ENCODE measurements at places on chromosomes 4 and X. TPM values are rescaled to one million over a fixed set of nuclear protein-coding genes. Genes with fewer than 3 reads are reported as not detected.

DNA sequence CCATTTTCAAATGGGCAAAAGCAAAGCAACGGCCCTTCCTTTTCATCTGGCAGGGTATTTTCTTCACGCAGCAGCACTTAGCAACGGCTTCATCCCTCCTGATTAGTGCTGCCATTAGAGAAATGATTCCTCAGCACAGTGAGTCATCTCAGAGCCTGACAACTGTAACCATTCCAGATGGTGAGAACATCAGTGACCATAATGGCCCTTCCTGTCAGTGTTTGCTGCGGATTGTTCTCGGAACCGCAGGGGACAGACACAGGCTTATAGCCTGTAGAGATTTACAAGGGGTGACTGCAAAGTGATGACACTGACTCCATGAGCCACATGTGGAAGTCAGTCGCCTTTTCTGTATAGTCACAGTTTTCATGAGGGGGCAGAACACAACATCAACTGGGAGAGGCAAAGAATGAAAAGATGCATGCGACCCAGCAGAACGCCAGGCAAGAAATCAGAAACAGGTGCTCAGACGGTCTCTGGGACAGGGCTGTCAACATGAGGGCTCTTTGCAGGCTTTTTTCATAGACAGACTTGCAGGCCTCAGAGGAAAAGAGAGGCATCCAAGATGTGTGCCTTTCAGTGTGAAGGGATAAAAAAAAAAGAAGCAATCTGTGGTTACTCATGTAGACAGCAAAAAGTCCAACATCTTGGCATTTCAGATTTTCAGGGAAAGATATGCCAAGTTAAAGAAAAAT is 69.9 kb upstream of the FBXW7 start:
- no peak for DNase-seq

DNA sequence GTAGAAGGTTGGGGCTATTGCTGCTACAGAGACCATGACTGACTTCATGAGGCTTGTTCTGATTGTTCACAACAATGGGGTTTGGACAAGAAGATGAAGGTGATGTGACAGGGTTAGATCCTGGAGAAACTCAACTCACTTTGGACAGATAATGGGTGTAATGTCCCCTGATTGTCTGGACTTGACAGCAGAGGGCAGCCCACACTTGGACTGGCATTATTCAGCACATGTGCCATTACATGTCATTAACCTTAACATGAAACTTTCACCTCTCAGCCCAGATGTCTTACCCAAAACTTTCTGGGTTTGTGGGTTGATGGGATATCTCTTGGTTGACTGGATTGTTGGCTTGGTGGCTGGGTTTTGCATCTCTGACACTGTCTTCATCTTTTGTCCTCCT is 101.5 kb downstream of the MXRA5 start:
- peak; percentile 12 for DNase-seq

The ADH7 gene
- total RNA-seq, result not detected

GRCh38 chr4:185764876-185765275 is 47.1 kb downstream of the SORBS2 start:
- no peak for DNase-seq

GRCh38 chr4:174036576-174036975 is 246.9 kb downstream of the FBXO8 start:
- no peak for DNase-seq

GRCh38 chrX:119240356-119240755 is 4.3 kb downstream of the PGRMC1 start:
- no peak for DNase-seq

DNA sequence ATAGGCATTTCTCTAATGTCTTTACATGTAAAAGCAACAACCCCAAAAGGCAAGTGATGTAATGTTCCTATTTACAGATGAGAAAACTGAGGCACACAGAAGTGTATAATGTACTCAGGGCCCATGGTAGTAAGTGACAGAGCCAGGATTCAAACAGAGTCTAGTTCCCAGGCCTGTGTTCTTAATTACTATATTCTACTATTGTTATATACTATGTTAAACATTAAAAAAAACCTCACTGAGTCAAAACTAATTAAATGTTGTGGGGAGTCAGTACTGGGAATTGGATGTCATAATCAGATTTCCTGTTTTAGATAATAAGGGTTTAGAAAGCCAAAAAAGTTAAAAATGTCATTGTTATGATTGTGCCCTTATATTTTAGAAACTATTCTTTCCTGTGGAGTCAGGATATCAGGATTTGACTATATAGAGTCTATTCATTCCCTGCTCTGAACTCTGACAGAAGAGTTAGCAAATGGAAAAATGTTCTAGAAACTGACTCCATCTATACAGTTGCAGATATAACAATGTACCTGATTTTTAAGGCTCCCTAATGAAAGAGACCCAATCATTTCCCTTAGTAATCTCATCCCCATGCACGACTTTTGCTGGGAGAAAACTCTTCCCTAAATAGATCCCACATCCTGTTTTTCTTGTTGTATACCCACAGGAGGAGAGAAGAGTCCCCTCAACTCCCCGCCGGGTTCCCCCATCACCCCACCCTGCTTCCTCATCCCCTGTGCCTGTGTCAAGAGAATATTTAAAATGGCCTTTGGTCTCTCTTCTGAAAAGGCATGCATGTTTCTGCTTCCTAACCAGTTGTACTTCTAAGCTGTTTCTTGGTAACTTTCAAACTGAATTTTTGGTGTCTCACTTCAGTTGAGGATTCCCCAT is 69.7 kb downstream of the REELD1 start:
- DNase-seq, result no peak

DNA sequence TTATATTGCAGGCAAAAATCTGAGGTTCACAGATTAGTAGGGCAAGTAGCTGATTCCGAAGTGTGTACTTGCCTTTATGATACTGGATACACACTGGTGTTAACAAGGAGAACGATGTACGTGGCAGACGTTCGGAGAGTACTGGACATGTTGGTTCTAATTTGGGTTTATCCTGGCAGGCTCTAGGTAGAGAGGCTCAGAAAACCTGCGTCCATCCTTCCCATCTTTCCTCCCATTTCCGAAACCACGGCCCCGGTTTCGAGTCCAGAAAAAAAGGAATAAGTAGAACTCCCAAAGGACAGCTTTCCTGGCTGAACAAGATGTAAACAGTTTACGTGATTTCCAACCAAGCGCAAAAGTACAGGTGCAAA is 351 bp upstream of the SLC30A9 start:
- DNase-seq, result no peak

The PLK4 gene
- 21.3 TPM for total RNA-seq

The PLP2 gene
- total RNA-seq, result 238 TPM

The PAK3 gene
- total RNA-seq, result 73.3 TPM

The CXCL1 gene
- total RNA-seq, result 527 TPM

DNA sequence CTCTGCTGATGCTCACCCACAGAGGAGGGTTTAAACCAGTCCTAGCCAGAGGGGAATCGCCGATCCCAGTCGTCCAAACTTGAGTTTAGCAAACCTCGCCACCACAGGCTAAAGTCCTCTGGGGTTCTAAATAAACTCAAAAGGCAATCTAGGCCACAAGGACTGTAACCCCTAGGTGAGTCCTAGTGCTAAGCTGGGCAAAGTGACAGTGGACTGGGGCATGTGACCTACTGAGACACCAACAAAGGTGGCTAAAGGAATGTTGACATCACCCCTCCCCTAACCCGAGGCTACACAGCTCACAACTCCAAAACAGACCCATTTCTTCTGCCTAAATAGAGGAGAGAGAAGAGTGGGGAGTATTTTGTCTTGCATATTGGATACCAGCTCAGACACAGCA is 142.8 kb upstream of the PRDX4 start:
- DNase-seq, result no peak

The AR gene
- 9.7 TPM for total RNA-seq

- DNase-seq, result no peak
These were observed 185.2 kb downstream of the SPRY1 start for GRCh38 chr4:123581802-123582201.

- DNase-seq, result no peak
These were observed 989.7 kb downstream of the CCSER1 start for GRCh38 chr4:91116861-91117260.

DNA sequence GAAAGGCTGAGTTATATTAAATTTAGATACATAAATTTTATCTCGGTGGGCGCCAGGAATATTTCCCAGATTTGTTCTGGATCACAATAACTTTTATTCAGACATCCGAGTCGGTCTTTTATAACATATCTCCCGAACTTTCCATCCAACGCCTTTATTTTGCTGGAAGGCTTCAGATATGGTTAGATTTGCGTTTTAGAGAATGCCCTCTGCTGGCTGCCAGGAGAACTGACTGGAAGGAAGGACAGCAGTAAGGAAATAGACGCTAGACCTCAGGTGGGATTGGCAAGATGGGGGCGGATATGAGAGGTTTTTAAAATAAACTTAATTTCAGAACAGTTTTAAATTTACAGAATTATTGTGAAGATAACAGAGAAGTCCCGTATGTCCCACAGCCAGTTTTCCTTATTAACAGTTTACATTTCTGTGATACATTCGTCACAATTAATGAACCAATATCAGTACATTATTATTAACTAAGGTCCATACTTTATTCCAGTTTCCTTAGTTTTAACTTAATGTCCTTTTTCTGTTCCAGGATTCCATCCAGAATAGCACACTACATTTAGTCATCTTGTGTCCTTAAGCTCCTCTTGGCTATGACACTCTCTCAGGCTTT is 4.6 kb upstream of the KANTR start:
- peak; percentile 49 for DNase-seq

DNA sequence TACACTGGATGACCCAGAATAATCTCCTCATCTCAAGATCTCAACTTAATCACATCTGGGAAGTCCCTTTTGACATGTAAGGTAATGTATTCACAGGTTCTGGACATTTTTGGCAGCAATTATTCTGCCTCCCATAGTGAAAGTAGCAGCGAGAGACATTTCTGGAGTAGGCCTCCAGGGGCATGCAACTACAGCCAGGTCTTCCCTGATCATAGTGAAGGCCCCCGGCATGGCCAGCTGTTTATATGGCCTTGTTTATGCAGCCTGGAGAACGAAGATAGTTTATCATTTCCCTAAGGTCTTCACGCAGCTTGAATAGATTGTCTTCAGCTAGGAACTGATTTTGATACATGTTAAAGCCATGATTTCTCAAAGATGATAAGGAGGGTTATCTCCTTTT is 139.9 kb downstream of the RNF150 start:
- DNase-seq, result no peak

- DNase-seq, result no peak
These were observed 72.6 kb upstream of the MBNL3 start for GRCh38 chrX:132561483-132561882.

- no peak for DNase-seq
These were observed 125.4 kb downstream of the PDLIM5 start for GRCh38 chr4:94577136-94577535.

The ABLIM2 gene
- total RNA-seq, result 2.3 TPM

The ZNF718 gene
- 9.1 TPM for total RNA-seq

DNA sequence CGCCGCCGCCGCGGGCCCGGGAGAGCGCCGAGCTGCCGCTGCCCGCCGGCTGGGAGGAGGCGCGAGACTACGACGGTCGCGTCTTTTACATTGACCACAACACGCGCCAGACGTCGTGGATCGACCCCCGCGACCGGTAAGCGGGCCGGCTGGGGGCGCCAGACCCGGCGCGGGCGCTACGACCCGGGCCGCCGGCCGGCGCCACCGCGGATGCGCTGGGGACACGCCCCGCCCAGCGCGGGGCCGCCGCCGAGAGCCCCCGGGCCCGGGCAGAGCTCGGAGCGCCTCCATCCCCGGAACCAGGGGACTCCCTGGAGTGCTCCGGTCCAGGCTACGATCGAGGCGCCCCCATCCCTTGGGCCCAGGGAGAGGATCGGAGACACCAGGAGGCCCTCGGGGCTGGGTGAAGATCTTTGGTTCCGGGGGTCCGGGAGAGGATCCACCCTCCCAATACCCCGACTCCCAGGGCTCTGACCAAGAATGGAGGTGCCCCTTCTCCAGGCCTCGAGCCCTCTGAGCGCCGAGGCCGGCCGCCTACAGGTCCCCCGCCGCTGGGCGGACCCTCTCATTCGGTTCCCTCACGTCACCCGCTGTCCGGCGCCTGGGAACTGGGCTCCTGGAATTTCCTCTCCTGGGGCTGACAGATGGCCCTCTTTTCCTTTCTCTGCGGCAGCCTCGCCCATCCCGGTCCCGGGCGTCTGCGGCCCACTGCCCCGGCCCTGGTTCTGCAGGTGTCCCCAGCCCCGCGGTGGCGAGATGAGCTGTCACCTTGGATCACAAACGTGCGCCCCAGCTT is 48.8 kb downstream of the CLDN34 start:
- no peak for DNase-seq

DNA sequence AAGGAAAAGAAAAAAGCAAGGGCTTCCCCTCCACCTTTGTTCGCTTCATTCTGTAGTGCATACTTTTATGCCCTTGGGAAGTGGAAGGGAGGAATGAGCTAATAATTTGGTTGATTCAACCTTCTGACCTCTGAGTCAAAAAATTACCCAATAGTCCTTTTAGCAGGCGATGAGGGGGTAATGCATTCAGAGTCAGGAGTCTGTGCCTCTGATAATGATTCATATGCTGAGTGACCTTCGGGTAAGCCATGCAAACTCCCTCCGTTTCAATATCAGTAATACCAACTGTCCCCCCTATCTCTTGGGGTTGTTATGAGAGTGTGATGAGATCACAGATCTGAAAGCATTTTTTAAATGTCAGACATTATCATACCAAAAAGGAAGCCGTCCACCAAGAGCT is 41.6 kb upstream of the ACSL4 start:
- no peak for DNase-seq

The CCNB3 gene
- total RNA-seq, result 0.54 TPM

DNA sequence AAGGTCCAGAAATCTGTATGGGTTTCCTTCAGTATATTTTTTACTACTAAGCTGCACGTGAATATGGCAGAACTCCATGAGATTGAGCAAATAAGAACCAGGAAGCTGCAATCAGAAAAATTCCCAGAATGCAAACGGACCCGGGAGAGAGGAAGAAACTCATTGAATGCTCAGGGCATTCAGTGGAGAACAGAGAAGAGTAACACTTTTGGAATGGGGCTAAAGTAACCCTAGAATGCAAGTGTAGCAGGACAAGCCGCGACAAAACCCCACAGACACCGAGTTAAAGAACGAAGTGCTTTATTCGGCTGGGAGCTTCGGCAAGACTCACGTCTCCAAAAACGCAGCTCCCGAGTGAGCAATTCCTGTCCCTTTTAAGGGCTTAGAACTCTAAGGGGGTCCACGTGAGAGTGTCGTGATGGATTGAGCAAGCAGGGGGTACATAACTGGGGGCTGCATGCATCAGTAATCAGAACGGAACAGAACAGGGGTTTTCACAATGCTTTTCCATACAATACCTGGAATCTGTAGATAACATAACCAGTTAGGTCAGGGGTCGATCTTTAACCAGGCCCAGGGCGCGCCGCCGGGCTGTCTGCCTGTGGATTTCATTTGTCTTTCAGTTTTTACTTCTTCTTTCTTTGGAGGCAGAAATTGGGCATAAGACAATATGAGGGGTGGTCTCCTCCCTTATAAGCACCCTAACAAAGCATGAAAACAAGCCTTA is 56.4 kb downstream of the RAB28 start:
- no peak for DNase-seq

DNA sequence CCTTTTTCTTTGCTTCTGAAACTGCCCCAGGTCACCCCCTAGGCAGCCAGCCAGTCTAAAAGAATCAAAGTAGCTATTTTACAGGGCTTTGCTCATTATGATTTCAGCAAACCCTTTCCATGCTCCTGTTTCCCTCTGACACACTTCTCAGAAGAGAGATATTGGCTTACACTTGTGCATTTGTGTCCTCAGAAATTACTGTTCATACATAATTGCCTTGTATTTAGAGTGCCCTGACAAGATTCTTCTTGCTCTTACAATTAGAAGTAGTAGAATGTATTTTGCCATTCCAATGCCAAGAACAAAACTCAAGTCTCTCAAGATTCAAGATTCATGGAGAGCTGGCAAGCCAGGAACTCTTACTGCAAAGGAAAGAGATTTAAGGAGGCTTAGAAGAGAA is 531.0 kb upstream of the ZFP42 start:
- no peak for DNase-seq
